ENCODE measurements at places on chromosomes 5 and 9.
A peak's percentile ranks its signal among the peaks of the same experiment; 100 is the strongest.

DNA sequence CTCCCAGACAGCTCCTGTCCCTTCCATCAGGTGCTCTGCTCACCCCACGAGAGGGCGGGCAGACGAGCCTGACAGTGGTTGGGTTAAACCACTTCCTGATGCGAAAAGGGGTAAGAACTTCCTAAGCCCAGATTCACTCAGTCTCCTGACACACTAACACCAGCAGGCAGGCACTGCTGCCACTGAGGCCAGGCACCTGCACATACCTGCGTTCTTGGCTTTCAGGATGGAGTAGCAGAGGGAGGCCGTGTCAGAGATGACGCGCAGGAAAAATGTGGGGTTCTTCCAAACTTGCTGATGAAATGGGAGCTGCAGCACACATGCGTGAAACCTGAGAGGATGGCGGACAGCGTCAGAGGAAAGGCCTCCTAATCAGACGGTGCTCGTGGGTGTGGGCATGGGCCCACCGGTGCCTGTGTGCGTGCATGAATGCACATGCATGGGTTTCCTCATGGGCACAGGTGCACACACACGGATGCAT lies 29.9 kb downstream of the SLC6A18 start:
- peak; percentile 42 for DNase-seq

DNA sequence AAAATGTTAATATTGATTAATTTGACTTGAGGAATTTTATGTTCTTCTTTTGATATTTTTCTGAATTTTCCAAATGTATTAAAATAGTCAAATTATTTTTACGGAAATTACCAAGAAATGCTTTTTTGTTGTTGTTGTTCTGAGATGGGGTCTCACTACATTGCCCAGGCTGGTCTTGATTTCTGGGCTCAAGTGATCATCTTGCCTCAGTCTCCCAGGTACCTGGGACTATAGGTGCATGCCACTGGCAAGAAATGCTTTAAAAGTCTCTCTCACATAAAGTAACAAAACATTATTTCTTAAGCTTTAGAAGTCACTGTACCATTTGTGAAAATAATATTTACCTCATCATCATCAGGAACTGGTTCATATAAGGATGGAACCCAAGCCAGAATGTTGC lies 43.0 kb upstream of the ELOVL7 start:
- no peak for DNase-seq

DNA sequence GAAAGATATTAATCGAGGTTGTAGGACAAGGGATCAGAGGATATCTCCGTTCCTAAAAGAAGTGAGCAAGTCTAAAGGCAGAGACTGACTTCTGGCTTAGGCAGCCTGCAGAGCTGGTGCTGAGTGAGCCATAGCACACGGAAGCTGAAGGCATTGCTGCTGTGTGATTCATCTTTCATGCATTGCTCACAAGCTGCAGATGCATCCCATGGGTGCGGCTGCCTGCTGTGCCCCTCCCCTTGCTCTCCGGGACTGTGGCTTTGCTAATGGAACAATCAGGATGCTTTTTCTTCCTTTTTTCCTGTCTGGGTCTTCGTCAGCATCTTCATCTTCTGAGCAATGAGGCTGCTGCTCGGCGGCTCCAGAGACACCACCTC lies 341.4 kb downstream of the DIRAS2 start:
- no peak for DNase-seq

GRCh38 chr5:135272311-135272805 lies 126.7 kb downstream of the MACROH2A1 start:
- no peak for DNase-seq

- DNase-seq: no peak
These were observed 63.4 kb downstream of the MVB12B start for GRCh38 chr9:126389992-126390391.

- DNase-seq: no peak
These were observed 453.3 kb downstream of the BNC2 start for GRCh38 chr9:16417161-16417560.

DNA sequence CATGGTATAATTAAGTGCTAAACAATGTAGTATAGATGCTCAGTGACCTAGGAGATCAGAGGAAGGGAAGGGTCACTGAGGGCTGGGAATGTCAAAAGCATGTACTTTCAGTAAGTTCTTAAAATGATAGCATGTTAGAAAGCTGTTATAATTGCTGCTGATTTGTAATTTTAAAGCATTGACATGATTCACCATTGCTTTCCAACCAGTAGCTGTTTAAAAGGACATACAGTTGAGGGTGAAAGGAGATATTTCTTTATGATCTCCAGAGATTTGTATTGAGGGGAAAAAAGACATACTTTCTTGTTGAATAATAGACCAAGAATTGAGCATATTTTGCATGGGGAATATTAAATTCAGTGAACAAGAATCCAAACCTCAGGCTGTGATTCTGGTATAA lies 1.2 kb upstream of the SLC1A3 start:
- DNase-seq: no peak

DNA sequence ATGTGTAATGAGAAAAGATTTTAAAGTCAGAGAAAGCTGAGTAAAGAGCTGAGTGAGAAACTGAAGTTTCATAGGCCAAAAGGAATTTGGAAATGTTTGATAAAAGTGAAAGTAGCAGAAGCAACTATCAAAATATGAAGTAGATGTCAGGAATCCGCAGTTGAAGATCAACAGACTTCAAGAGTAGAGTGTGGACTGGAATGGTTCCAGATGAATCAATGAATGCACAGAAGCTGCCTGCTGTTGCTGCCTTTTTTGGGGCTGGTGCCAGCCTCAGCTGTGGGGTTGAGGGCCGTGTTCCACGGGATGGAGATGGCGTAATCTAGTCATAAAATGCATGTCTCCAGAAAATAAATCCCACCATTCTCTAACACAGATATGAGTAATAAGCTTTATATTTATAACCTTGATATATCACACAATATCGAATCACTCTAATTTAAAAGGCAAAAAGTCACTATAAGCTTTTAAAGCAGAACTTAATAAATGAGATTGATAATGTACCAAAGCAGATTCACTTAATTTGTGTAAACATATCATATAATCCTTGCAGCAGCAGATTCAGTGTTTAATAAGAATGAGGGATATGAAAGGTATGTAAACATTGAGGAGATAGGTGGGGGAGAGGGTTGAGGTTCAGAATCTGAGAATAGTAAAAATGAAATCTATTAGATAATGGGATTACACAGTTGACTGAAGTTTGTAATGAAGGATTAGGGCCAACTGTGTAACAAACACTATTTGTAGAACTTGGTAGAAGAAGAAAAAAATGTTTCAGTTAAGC lies 652.3 kb upstream of the FTMT start:
- no peak for DNase-seq

DNA sequence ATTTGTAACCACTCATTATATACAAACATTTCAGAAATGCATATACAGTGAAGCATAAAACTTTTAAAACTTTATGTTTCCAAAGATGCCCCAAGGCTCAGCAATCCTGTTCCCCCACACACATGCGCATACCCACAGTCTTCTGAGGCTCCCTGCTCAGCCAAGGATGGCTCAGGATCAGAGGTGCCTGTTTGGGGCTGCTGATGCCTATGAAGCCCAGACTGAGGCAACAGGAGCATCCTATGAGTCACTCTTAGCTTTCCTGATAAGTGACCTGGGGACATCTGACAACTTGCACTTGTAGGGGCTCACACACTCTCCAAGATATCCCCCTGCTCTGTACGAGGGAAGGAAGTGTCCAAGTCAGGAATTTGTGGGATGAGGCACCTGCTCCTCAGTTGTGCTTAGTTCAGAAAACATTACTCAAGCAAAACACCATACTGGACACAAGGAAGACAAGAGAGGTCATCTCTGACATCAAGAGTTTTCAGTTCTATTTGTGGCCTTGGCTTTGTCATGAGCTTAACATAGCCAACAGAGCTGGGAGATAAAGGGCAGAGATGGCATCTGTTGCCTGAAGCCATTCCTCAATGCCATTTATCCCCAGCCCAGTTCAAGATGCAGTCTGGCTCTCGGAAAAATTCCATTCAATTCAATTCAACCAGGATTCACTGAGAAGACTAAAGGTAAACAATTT lies 62.3 kb downstream of the NIPSNAP3B start:
- DNase-seq: no peak

DNA sequence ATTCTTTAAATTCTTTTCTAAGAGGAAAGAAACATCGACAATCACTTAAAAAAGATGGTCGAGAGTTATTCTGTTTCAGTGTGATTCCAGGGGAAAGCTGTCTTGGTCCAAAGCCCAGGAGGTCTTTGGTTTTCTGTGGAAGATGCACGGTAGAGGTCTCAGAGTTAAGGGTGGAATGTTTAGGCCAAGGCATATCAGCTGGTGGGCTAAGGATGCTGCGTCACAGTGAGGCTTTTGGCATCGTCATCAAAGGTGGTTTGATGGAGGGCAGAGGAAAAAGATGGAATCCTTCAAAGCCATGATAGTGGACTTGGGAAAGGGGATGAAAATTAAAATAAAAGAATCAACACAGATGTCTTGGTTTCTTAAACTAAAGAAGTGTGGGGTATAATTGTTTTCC lies 137.3 kb upstream of the ANKH start:
- no peak for DNase-seq

DNA sequence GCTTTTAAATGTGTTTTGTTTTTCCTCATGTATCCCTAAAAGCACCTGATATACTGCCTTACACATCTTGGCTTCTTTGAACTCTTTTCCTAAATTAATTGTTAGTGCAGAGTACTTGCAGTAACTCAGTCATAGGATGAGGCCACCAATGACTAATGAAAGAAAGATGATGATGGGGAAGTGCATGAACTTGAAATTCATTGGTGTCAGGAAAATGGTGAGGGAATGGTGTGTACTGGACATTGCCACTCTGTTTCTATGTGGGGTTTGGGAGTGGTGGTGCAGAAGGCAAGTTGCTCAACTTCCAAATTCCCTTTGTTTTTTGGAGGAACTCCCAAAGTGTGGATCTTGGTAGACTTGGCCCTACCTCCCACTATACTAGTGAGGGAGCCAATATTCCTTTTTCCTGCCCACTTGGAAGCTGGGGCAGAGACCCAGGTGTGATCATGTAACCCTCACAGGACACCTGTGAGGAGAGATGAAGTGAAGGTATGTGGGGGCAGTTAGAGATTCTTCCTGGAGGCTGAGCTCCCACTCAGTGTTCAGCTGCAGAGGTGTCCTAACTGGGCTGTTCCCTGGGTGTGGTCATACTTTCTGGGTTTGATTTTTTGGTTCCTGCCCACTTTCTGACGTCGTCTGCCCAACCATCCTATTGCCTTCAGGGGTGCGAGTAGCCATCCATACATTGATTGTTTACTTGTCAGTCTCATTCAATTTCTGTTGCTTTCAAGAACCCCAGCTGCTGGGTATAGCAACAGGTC lies 298.5 kb downstream of the MAST4 start:
- DNase-seq: no peak

DNA sequence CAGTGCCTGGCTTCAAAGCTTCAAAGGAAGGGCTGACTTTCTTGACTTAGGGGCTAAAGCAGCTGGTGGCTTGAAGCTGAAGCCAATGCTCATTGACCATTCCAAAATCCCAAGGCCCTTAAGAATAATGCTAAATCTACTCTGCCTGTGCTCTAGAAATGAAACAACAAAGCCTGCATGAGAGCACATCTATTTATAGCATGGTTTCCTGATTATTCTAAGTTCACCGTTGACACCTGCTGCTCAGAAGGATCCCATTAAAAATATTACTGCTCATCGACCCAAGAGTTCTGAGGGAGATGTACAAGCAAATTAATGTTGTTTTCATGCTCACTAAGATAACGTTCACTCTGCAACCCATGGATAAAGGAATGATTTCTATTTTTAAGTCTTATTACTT lies 6.7 kb downstream of the TMEM174 start:
- no peak for DNase-seq

DNA sequence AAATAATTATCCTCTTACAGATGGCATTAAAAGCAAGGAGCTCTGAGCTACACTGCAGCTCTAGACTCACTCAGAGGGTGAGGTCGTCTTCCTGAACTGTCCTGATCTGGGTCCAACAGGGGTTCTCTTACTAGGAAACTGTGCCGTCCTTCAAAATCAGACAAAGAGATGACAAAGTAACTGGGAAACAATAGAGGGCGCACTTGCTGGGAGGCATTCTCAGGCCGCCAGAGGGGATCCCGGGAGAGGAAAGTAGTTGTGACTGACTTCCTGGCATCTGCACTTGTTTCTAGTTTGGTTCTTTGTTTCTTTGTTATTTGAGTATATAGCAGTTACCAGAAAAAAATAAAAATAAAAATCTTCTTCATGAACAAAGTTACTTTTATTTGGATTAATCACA lies 142.9 kb upstream of the MSX2 start:
- no peak for DNase-seq

DNA sequence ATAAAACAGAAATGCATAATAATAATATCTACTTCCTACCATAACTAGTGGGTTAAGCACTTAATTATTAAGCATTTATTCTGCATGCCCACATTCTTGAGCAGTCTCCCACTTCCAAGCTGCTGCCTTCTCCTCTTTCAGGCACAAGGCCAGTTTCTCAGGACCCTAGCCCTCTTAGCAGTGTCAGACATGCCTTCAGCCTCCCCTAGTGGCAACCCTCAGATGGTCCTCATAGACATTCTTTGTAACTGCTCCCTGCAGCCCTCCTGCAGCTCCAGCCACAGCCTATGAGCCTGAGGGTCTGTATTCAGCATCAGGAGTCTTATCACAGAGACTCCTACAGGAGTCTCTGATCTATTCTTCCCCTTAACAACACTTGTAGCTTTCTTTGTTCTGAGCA lies 3.9 kb downstream of the IL9 start:
- DNase-seq: no peak

- DNase-seq: no peak
These were observed 3.4 kb upstream of the ROPN1L start for GRCh38 chr5:10438301-10438700.

DNA sequence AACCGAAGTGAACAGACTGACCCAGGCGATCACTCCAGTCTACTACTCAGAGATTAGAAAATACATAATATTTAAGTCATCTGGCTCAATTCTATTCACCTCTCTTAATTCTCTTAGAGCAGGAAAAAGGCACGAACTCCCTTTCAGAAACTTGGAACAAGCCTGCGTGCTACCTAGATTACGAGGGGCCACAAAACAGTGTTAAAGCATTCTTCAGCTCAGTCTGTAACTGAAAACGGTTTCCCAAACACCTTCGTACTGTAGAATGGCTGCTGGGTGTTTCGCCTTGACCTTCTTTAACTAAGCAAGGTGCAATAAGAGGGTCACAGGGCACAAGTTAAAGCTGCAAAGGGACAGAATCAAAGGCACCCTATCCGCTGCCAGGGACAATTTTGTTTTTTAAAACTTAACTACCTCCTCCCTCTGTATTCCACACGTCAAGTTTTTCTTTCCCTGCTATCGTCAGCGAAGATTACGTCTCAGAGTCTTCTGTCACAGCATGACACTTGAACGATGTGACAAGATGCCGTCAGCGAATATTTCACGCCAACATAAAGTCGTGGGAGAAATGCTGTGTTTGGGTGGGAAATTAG lies 687 bp downstream of the LYSMD3 start:
- no peak for DNase-seq

- DNase-seq: no peak
These were observed 421 bp downstream of the RUSC2 start for GRCh38 chr9:35490155-35490909.

- DNase-seq: no peak
These were observed 185.6 kb downstream of the AOPEP start for GRCh38 chr9:94911986-94912635.

- no peak for DNase-seq
These were observed 254.3 kb downstream of the ZSWIM6 start for GRCh38 chr5:61586096-61587084.
